K562 (cell line): ENCODE measurements at places on chromosomes 1 and 21. TPM values are rescaled to one million over a fixed set of nuclear protein-coding genes. Genes with fewer than 3 reads are reported as not detected.

The HJV gene
- 2.1 and 2.9 TPM in 2 replicates for total RNA-seq

GRCh38 chr1:233290396-233291034 is 5.0 kb downstream of the PCNX2 start:
- no peaks in the 10 kb centered on the region for H3K4me1 ChIP-seq
- H3K27me3 ChIP-seq = peaks cover 5% of the 10 kb centered on the region; the same call in 1 of the 3 replicates
- H3K36me3 ChIP-seq = no peaks in the 10 kb centered on the region
- no peak overlapping the region for H3K4me3 ChIP-seq
- no peak for DNase-seq

DNA sequence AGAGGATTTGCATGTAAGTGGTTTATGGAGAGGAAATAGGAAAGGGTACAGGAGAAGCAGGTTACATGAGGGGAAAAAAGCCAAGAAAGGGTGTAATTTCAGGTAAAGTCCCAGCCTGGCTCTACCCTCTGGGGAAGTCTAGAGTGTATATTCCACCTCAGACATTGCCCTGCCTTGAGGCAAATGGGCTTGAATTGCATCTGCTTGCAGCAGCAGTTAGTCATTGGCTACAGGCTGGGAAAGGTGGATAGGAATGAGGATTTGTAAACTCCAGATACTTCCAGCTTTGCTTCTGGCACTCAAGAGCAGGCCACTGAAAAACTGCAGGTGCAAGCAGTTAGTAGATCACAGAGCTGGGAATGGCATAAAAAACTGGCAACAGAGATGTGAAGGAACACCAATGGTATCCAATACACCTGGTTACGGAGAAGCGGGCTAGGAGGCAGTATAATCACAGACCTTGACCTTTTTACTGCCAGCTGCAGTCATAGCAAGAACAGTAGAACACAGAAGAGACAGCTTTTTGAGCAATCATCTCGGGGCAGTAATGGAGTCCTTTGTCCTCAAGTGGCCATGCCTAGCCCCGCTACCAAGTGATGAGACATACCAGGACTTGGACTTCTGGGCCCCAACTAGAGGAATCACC is 226.9 kb upstream of the NRIP1 start:
- peaks cover 11% of the 10 kb centered on the region for H3K4me1 ChIP-seq
- H3K36me3 ChIP-seq = no peaks in the 10 kb centered on the region
- no peak for DNase-seq
- H3K4me3 ChIP-seq = no peak overlapping the region
- H3K27me3 ChIP-seq = peaks cover 5% of the 10 kb centered on the region; the same call in 1 of the 2 replicates

DNA sequence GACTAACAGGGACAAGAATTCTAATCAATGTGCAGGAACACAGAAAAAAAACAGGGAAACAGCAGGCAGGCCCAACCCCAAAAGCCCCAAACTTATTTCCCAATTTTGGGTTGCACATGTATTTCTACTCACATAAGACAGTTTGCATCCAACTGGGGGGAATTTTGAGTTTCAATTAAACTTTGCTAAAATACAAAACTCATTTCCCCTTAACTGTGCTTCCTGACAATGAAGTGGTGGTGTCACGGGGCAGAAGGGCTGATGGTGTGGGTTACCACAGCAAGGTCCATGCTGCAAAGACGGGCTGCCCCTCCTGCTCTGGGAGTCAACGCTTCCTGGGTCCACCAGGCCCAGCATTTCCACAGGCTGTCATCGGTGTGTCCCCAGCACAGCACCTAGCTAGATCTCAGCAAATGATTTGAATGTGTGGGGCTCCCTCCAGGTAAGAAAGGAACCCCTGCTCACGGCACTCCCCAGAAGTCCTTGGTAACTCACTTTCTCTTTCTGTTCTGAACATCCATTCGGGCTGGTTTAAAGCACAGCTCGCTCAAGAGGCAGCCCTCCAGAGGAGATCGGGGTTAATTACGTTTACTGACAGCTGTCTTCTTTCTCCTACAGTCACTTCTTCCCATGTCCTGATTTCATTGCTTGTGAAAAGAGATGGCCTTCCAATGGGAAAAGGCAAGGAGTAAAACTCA is 27.4 kb downstream of the HIVEP3 start:
- no peaks in the 10 kb centered on the region for H3K27me3 ChIP-seq
- no peak for DNase-seq
- H3K36me3 ChIP-seq = no peaks in the 10 kb centered on the region
- H3K27ac ChIP-seq = no peak overlapping the region
- peaks cover 40% of the 10 kb centered on the region for H3K4me1 ChIP-seq

The ZSCAN20 gene
- 2.5 and 2.6 TPM in 2 replicates for total RNA-seq

DNA sequence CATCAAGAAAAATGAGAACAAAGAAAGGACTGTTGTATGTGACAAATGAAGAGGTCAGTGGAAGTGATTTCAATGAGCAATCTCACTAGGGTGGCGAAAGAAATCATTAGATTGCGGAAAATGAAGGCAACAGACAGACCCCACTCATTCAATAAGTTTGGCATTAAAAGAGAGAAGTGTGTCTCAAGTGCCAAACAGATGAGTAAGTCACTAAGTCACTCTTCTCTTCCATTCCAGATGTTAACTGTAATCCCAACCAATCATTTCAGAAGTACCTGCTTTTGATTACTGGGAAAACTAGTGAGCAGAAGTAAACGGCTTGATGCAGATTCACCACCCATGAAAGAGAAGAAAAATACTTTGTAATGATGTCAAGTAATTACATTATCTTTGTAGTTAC is 144.3 kb upstream of the PRMT6 start:
- no peak overlapping the region for H3K4me3 ChIP-seq
- H3K27ac ChIP-seq = no peak overlapping the region
- no peak for DNase-seq
- H3K27me3 ChIP-seq = no peaks in the 10 kb centered on the region
- no peaks in the 10 kb centered on the region for H3K4me1 ChIP-seq

The DENND2D gene
- total RNA-seq = 0.36 and 0.44 TPM in 2 replicates

DNA sequence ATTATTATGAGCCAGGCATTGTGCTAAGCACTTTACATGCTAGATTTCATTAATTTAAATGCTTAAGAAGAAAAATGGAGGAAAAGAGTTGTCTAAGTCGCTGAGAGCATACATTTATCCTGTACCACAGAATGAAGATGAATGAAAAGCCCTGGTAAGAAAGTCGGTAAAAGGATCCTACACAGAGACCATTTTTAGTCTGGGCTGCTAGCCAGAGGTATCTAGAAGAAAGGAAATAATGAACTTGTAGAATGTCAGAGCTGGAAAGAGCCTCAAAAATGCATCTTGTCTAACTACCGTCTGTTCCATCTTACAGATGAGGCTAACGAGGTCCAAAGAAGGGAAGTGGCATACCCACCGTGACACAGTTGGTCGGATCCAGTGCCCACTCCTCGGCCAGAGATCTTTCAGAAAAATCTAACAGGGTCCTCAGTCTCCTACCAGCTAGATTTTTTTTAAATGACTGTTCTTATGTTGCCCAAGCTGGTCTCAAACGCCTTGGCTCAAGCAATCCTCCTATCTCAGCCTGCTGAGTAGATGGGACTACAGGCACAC is 12.2 kb upstream of the TNR start:
- peaks cover 2% of the 10 kb centered on the region; the same call in 1 of the 3 replicates for H3K27me3 ChIP-seq
- DNase-seq = no peak
- H3K4me1 ChIP-seq = no peaks in the 10 kb centered on the region

DNA sequence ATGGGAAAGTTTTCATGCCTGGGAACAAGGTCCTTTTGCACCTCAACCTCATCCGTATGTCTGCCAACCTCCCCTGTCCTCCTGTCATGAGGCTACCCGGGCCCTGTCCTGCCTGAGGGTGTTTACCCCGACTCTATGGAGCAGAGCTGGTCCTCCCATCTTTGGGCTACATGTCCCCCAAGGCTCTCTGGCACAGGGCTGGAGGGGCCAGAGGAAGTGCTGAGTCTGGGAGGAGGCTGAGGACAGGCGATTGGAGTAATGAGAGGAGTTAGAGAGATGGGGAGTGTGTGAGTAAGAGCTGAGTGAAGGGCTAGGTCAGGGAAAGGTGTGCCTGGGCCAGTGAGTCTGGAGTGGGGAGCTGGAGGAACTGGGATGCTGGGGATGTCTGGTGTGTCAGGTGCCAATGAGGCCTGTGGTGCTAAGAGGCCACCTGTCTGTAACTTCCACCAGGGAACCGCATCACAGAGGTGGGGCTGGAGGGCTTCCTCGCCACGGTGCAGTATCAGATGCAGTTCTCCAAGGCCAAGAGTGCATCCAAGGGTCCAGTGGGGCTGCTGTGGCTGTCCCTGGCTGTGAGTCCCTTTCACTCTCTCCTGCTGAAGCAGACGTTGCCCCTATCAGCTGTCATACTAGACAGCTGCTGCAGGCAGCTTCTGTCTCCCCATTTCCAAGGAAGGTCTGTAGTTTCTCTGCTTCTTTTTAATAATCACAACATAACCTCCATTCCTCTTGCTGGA is 11.7 kb downstream of the LRRC71 start:
- H3K4me1 ChIP-seq = peaks cover 9% of the 10 kb centered on the region
- no peaks in the 10 kb centered on the region for H3K27me3 ChIP-seq
- H3K27ac ChIP-seq = no peak overlapping the region
- no peak for DNase-seq
